ENCODE measurements at places on chromosomes 2 and 18.

DNA sequence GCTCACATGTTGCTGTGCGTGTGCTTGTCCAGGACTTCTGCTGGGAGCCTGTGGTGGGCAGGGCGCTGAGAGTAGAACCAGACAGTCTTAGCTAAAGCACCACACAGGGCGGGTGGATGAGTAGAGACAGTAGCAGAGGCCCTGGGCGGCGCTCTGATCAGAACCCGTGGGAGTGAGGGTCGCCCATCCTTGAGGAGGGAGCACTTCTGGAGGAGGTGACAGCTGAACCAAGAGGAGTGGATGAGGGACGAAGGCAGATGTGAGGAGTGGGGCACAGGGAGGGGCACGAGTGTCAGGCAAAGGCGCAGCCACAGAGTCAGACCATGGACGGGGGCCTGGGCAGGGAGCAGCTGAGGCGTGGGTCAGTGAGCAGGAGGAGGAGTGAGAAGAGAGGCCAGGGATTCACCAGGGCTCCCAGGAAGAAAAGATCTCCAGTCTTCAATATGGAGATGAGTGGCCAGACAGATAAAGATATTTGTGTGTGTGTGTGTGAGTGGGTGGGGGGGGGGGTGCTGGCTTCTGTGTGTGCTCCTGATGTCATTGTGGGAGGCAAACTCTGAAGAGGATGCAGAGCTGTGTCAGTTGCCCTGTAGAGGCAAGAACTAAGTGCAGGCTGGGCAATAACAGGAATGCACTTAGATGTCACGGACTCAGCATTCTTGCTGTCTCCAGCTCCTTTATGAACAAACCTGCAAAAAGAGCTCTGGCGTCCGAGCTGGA, 79.6 kb downstream of the TPO start:
- no peak for DNase-seq

- no peak for DNase-seq
These were observed 31.7 kb downstream of the IL37 start for GRCh38 chr2:112942654-112943002.

- no peak for DNase-seq
These were observed 621 bp downstream of the TXNL1 start for GRCh38 chr18:56637711-56638231.

DNA sequence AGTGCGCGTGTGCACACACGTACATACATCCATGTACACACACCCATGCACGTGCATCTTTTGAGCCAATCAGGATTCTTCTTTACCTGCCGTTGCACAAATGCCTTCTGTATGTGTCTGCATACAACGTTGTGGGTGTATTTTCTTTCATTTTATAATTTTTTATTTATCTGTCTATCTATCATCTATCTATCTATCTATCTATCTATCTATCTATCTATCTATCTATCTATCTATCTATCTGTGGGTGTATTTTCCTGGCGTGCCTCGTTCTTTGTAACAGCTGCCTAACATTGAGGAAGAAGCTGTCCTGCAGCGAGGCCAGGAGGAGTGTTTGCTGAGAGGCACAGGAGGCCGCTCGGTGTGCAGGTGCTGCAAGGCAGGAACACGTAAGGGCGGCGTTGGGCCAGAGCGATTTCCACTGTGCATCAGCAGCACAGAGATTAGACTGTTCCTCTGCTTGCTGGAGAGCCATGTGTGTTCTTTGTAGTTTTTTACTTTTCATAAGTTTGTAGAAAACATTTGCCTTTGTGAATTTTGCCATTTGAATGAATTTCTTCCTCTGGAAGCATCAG, 84.4 kb downstream of the DGKD start:
- no peak for DNase-seq

GRCh38 chr2:70518557-70518956, 35.1 kb downstream of the TGFA start:
- DNase-seq, result no peak

DNA sequence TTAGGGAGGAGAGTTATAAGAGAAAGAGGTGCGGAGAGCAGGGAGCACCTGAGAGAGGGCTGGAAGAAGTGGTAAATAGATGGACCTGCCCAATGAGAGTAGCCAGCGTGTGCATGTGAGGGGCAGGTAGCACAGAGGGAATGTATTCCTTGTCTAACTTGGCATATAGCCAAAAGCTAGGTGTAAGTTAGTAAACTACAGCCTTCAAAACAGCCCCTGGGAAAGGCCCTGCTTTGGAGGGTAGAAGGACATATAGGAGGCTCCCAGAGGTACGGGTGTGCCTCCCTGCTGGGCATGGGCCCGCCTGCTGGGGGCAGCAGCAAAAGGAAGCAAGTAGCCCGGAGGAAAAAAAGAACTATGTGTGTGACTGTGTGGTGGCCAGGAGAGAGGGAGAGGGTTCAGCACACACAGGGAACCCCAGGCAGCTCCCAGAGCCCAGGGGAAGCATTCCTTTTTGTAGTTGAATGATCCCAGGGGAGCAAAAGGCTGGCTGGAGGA, 48.0 kb downstream of the TCF7L1 start:
- no peak for DNase-seq

DNA sequence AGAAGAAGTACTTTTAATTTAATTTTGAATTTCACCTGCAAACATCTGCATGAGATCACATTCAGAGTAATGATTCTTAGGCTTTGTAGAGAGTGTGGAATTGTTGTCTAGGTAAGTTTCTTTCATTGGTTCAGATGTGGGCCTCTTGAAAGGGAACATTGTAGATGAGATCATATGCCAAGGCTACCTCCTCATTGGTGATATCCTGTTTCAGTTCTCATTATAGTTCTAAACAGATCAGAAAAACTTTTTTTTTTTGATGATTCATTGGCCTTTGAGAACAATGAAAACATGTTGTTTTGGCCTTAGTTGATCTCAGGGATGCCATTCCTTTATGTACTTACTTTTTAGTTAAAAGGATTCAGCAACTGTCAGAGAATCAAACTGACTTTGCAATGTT, 44.5 kb downstream of the EML6 start:
- no peak for DNase-seq

DNA sequence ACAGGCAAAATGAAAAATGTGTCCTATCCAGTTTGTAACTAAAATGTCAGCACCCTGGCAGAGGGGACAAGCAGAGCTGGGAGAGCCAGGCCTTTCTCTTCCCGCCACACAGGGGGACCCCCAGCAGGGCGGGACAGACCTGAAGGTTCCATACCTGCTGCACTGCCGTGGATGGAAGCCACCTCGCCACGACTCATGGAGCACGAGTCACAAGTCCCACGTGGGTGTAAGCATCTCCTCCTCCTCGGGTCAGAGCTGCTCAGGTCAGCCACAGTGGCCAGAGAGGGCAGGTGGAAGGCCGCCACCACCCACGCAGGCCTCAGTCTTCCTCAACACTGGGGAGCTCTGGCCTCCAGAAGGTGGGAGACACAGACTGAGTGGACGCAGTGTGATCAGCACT, 21.0 kb downstream of the C1QL2 start:
- no peak for DNase-seq

GRCh38 chr2:190782264-190782663, 98.4 kb upstream of the GLS start:
- no peak for DNase-seq

- DNase-seq, result no peak
These were observed 497.3 kb downstream of the CCDC85A start for GRCh38 chr2:56680971-56681631.

DNA sequence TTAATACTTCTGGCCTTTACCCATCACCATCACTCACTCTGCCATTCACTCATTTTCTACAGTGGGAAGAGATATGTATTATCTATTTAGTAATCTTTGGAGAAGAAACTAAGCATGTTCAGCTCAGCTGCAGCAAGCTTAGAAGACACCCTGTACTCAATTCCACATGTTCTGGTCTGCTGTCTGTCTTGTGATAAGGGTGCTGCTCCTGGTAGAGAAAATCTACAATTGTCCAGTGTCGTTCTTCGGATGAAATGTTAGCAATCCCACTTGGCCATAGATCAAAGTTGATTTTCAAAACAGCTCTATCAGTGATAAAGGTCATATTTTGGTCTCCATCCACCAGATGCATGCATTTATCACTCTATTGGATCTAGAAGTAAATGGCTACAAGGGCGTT, 337.1 kb downstream of the LRRTM4 start:
- no peak for DNase-seq

GRCh38 chr2:57199663-57200062, 846.9 kb upstream of the VRK2 start:
- no peak for DNase-seq

DNA sequence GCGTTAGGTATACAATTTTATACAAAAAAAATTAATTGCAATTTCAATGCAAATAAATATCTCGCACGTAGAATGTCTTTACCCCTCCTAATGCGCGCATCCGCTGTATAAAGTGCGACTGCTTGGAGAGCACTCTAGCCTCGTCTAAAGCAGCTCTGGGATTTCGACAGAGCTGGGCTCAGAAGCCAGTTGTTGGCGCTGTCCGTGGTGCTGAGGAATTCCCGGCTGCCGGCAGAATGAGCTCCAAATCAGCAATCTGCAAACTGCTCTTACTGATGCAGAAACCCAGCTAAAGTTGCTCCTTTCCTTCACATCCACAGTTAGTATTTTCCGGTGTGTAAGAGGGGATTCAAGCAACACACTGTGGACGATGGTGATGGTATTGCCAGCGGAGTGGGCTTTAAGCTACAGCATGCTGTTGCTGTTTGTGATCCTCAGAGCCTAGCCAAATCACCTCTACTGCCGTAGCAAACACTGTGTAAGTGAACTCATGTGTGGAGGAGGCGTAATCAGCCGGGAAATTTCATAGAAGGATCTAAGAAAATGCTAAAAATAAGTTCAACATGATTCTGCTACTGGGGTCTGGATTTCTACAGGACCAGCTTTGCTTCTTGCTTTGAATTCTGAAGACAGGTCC, at the start of gene VWC2L:
VWC2L (plus strand) TSS at position 137 of the 637 bp plus-strand sequence. CDS start 3,140 bp downstream, outside the sequence.
- DNase-seq, result no peak

DNA sequence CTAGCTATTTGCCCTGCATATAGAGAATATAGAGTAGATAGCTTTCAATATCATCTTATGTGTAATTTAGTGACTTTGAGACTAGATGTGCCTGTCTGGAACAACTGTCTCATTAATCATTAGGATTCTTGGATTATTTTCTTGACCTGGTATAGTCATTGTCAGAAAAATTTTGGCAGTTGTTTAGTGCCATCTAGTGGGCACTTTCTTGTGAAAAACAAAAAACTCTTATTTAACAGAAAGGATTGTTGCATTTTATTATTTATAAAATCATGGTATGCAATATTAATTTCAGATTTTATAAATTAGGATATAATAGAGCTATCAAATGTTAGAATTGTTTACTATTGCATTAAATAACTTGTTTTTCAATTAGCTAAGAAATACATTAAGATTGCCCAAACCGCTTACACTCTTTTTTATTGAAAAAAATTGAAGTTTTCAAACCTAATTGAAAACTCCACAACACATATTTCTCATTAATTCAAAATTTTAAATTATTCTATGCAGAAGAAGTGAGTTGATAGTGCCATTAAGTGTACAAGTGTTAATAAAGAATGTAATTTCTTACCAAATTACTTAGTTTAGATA, 80.3 kb downstream of the DYNAP start:
- DNase-seq, result no peak

DNA sequence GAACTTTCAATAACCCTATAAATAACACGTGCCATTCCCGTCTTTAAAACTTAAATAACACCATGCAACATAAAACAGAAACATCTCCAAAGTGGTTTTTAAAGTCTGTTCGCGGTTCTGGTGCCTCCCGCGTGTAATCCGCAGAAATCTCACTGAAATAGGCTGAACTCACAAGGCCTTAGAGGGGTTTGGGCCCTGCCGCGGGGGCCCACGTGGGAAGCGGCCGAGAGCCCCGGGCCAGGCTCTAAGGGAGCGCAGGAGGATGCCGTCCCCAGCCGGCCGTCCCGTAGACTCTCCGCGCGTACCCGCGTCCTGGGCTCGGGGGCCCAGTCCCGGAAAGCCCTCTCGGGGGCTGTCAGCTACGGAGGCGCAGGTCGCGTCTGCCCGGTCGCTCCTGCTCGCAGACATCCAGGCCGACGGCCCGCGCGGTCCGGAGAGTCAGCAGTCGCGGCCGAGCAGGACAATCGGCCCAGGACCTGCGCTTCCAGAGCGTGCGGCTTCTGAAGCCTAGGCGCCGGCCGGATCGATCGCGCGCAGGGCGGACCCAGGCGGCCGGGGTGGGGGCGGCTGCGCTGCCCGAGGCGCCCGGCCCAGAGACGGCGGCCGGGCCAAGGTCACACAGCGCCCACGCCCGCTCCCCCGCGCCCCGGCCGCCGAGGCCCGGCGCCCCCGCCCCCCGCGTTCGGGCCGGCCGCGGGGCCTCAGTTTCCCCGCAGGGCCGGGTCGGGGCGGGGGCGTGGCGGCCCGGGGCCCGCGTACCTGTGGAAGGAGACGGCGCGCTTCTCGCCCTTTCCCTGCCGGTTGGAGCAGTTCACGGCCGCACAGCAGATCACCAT, 558 bp downstream of the THAP4 start:
- no peak for DNase-seq

GRCh38 chr2:133862400-133862977, 294.2 kb upstream of the NCKAP5 start:
- DNase-seq, result no peak

GRCh38 chr2:9518780-9519179, 36.9 kb downstream of the ADAM17 start:
- DNase-seq, result no peak

GRCh38 chr2:206670531-206671319, 28.4 kb downstream of the FAM237A start:
- DNase-seq, result no peak

DNA sequence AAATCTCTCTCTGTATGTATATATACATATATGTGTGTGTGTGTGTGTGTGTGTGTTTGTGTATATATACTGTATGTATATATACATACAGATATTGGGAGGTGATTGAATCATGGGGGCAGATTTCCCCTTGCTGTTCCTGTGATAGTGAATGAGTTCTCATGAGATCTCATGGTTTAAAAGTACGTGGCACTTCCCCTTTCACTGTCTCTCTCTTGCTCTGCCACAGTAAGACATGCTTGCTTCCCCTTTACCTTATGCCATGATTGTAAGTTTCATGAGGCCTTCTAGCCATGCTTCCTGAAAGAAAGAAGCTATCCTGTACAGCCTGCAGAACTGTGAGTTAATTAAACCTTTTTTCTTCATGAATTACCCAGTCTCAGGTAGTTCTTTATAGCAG, 18.8 kb upstream of the CCDC195 start:
- DNase-seq, result no peak
